ENCODE measurements at places on chromosomes 7 and 10. TPM values are rescaled to one million over a fixed set of nuclear protein-coding genes. Genes with fewer than 3 reads are reported as not detected.
A peak's percentile ranks its signal among the peaks of the same experiment; 100 is the strongest.

KCNIP2 gene
- 5.5 TPM for total RNA-seq

DNA sequence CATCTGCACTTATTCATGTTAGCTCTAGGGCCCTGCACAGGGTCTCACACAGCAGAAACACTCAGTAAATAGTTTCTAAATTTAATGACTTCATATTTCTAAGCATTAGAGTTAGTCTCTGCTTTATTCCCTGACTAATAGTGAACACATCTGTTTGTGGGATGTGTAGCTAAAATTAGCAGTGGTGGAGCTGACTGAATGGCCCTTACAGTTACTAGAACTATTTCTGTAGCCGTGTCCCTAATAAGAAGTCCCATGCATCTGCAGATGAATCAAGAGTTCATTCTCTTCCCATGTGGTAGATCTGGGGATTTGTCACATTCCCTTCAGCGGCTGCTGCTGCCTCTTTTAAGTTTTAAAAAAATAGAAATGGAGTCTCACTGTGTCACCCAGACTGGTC lies 11.7 kb downstream of the MAP3K8 start:
- DNase-seq: no peak

DNA sequence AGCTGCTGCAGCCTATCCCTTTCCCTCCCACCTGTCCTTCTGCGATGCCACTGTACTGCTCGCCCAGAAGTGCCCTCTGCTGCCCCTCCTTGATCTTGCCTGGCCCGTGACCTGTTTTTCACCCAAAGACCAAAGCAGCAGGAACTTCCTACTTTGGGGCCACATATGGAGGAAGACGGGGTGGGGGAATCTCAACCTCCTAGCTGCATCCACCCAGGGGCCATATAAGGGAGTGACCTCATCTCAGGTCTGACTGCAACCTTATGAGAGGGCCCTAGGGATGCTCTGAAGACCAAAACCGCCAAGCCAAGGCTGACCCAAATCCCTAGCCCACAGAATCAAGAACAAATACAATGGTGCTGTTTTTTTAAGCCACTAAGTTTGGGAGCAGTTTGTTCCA lies 15.7 kb downstream of the PRKCQ start:
- DNase-seq: no peak

- DNase-seq: no peak
Measured at GRCh38 chr7:57868771-57869483, 418.9 kb downstream of the ZNF716 start.

PRTFDC1 gene
- 35.4 TPM for total RNA-seq

DNA sequence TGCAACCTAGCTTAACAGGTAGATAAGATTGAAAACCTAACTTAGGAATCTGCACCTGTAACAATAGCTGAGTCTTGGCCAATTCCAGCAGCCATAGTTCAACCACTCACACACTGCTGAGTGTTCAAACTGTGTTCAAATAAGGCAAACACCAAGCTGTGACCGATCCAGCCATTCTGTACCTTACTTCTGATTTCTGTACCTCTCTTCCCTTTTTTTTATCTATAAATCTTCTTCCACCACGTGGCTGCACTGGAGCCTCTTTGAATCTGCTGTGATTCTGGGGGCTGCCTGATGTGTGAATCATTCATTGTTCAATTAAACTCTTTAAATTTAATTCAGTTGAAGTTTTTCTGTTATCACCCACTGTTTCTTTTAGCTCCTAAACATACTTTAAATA lies 15.7 kb upstream of the FOXL3 start:
- no peak for DNase-seq

- no peak for DNase-seq
Measured at GRCh38 chr10:46308113-46308415, 21.3 kb downstream of the ANTXRL start.

VTI1A gene
- total RNA-seq: 39.4 TPM

DNA sequence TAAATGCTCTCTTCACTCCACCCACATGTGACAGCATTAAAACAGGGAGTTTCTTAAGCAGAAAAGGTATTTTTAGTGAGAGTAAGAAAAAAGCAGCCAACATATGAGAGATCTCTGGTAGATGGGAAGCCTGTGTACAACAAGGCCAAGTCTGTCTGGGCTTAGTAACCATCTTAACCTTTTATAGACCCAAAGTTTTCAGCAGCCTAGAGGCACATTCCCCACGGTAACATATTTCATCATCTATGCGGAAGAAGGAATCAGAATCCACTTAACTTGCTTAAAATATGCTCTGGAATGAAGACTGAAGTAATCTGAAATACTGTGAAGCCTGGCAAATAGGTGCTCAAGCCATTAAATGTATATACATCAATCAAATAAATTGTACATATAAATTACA lies 127.8 kb downstream of the RAPGEF5 start:
- no peak for DNase-seq

- no peak for DNase-seq
Measured at GRCh38 chr10:123272171-123272570, 118.0 kb downstream of the BUB3 start.

NODAL gene
- not detected for total RNA-seq

DNA sequence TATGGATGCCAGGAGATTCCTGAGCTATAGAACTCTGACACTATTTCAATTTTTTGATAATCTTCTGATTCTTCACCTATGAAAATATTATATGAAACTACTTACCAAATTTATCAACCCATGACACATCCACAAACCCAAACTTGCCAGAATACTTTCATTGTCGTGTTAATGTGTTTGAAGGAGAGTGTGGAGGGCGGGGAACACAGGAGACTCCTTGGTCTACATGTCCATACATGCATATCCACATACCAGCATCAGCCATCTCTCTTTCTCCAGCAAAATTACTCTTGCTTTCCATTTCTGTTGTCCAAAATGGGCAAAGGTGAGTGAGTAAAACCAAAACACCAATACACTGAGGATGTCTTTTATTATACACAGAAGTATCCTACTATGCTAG lies 23.5 kb upstream of the BPGM start:
- no peak for DNase-seq

DNA sequence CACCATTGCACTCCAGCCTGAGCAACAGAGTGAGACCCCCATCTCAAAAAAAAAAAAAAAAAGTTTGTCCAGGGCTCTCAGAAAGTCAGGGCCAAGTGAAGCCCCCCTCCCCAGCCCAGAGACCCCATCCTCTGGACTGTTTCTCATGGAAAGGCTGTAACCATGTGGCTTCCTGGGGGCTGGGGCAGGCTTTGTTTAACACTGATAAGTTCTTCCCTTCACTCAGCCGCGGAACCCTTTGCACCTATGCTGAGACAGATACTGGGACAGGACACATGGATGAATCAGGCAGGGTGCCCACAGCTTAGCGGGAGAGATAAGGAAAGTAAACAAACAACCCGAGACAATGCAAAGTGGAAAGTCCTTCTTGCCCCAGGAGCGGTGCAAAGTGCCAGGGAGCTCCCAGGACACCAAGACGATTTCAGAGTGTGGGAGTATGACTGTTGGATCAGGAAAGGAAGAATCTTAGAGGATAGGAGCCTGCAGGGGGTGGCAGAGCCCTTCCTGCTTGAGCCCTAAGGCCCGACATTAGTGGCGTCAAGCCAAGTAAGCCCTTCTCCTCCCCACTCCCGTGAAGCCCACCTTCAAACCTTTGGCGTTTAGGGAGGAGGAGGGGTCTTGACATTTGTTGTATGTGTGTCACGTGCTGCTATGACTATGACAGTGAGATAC lies 11.6 kb downstream of the MLXIPL start:
- no peak for DNase-seq

CLDN12 gene
- 48.9 TPM for total RNA-seq

PNLIPRP1 gene
- total RNA-seq: not detected

DNA sequence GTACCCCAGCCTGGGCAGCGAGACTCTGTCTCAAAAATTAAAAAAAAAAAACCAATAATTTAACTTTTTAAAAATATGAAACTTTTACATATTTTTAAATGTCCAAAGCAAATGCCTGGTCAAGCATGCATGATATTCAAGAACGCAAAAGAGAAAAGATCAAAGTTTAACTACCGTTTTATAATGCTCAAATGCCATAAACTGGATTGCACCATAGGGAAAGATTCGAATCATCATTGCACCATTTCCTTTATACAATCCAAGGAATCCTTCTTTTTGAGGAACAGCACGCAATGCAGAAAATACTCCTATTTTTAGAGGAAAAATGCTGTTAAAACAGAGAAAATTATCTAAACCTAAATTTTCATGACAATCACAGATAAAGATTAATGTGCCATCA lies 20.9 kb downstream of the SLC25A16 start:
- DNase-seq: no peak

GRCh38 chr7:130655286-130655685 lies 13.3 kb downstream of the COPG2 start:
- no peak for DNase-seq

DNA sequence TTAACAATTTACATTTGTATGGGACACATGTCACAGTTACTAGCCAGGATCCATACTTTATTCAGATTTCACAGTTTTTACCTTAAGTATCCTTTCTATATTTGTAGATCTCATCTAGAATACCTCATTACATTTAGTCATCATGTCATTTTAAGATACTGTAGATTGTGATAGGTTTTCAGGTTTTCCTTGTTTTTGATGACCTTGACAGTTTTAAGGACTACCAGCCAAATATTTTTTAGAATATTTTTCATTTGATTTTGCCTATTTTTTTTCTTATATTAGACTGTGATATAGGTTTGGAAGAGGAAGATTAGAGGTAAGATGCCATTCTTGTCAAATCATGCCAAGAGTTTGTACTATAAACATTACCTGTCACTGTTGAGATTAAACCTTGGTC lies 460.3 kb downstream of the ANKRD7 start:
- DNase-seq: no peak

DNA sequence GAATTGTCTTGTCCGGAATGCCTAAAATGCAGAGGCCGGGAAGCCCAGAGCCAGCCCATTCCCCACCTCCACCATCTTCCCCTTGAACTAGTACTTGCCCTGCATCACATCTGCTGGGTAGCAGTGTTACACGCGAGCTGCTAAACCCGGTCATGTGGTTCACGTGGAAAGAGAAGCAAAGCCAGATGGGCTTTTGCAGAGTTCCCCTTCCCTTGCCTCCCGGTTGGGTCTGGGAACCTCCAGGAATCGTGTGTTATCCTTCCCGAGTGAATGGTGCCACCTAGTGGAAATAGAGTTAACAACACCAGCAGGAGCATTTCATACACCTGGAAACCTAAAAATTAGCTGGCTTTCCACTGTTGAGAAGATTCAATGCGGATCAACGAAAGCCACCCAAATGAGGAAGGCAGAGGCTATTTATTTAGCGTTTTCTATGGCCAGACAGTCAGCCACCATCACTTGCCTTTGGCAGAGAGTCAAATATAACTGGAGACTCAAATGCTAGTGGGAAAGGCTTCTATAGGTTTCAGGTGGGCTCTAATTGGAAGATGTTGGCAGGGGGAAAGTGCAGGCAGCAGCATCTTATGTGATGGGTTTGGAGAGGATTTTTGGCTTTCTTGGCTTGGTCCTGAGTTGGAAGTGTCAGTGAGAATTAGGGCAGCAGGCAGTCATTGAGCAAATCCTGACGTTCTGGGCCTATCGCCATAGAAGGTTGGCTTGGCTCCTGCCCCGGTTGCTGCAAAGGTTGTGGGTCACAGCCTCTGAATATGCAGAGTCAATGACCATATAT lies 12.9 kb upstream of the DENND2A start:
- peak; percentile 56 for DNase-seq

DNA sequence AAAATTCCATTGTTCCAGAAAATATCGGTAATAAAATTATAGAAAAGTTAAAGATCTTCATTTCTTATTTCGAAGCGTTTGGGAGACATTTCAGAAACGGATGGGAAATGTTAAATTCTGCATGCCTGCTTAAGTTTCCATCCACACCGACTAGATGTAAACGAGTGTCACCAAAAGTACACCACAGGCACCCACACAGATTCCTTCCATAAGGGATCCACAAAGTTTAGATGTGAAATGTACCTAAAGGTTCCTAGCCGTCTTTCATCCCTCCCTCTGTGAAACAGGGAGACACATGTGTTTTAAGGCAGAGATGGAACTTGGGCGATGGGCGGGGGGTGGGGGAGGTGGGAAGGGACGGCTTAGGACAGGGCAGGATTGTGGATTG lies 621 bp upstream of the CAV1 start:
- DNase-seq: no peak

DNA sequence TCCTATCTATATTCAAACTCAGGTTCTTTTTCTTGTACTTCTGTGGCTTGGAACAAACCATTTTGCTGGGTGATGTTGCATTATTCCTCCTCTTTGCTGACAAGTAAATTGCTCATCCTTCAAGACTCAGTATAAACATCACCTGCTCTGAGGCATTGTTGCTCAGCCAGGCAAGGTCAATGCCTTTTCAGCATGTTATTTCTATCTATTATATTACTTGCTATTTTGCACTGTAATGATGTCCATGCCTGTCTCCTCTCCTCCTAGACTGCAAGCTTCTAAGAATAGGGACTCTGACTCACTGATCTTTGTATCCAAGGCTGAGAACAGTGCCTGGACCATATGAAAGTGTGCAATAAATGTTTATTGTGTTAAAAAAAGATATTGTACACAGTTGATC lies 293.8 kb downstream of the RNLS start:
- no peak for DNase-seq

DNA sequence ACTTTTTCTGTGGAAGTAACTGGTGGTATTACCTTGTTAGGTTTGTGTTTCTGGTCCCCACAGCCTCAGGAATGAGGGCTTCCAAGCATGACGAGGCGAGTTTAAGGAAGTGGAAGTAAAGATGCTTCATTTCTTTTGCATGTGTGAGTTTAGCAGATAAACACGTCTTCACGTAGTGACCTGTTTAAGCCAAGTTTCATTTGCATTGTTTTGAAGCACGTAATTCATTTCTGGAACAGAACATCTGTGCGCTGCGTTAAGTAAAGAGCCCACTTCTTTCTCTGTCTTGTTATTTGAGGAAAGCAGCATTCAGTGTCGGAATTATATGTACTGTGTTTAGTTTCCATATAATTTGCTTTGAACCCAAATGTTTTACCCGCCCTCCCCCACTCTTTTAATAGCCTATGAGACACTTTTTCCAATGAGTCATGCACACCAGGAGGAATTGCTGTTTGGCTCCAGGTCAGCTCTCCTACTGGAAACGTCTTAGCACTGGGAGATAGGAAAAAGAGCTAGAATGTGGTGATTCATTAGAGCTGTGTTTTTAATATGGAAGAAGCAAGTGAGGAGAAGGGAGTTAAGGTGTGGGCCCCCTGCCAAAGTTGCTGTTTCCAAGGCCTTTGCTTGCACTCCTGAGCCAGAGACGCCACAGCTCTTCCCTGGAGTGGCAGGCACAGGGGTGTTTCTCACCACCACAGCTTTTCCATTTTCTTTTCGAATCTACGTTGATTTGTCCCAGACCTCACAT lies 36.7 kb downstream of the BTBD16 start:
- DNase-seq: no peak

- no peak for DNase-seq
Measured at GRCh38 chr10:62025134-62025794, 123.8 kb downstream of the ARID5B start.

- DNase-seq: no peak
Measured at GRCh38 chr10:78972160-78972946, 96.4 kb upstream of the ZMIZ1 start.

ZNF425 gene
- 8.0 TPM for total RNA-seq

GIMAP4 gene
- not detected for total RNA-seq

GRCh38 chr10:43419997-43420368 lies 11.0 kb upstream of the HNRNPF start:
- no peak for DNase-seq

GRCh38 chr7:81180573-81180972 lies 261.7 kb upstream of the SEMA3C start:
- DNase-seq: no peak

GRM3 gene
- total RNA-seq: 1.4 TPM

Data from progenitor cell of endocrine pancreas (in vitro differentiated cells).